NCI-H345 (cell line): ENCODE measurements at places on chromosomes 2 and 18.

DNA sequence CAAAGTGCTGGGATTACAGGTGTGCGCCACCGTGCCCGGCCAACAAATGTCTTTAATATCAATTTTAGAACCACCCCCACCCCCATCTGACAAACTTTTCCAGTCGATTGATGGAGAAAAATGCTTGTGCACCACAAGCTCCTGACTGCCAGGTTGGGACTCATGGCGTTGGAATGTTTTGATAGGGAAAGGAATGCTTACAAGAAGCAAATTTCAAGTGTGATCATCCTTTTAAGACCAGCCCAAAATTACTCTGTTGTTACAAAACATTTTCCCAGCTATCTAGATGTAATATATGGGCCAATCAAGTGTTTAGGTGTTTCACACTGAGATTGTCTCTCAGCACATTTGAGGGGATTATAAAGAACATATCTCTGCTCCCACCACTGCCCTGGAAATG lies 45.2 kb downstream of the UBXN4 start:
- no peak for DNase-seq

DNA sequence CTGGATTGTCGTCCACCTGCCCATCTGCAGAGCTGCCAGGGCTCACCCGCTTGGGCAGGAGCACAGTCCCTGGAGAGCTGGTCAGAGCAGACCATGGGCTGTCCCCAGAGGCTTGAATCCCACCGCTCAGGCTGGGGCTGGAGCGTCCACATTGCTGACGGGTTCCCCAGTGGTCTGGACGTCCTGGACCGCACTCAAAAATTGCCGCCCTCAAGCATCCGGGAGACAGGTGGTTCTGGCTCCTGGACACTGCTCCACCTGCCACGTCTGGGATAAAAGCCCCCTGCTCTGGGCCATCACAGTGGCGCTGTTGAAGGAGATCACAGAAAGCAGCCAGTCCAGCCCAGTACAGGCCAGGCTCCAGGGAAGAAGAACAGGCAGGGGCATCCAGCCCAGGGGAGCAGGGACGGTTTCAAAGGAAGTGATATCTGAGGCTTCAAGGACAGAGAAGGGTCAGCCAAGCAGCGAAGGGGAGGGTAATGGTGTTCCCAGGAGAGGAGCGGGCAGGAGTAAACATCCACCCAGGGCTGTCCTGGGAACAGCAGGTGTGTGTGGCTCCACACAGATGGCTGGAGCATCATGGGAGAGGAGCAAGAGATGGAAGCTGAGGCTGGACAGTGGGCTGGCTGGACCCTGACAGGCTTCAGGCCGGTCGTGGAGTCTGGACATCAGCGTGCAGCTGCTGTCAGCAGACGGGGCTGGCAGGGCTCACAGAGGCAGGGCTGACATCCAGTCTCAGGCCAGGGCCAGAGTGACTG lies 21.9 kb upstream of the ID2 start:
- no peak for DNase-seq

GRCh38 chr2:30394096-30394495 lies 53.0 kb upstream of the LCLAT1 start:
- DNase-seq = peak; percentile 48

- peak; percentile 26 for DNase-seq
These were observed 1.1 kb downstream of the TTL start for GRCh38 chr2:112483042-112483473.

DNA sequence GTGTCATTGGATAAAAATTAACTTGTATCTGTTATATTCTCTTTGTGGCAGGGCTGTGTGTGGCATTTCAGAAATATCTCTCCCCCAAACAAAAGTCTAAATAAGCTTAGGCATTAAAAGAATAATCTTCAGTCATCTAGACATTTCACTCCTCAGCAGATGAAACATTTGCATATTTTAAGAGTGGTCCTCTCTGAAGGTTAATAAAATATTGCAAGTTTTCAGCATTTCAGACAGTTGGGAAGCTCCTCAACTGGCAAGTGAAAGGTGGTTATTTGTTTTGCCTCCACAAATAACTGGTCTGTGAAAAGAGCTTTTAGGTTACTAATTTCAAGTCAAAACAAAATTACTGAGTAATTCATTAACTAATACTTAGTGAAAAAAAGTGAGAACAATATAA lies 462.6 kb downstream of the EPHA4 start:
- no peak for DNase-seq

DNA sequence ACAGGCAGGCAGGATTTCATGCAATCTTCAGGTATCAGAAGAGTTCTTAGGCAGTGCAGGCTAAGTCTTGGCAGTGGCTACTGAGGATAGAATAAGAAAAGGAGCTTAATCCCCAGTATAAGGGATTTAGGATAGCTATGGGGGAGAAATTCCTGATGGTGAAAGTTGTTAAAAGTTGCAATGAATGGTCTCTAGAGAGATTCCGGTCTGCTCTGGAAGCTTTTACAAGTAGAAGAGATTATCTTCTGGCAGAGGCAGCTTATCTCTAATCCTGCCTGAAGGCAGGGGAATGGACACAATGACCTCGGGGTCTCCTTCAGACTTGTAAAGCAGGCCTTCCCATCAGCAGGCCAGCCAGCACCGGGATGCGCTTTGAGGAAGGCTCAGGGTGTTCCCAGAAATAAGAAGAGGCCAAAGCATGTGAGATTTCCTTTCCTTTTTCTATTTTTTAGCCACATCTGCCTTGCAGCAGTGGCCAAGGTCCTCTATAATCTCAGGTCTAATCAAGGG lies 253.9 kb upstream of the KLHL29 start:
- DNase-seq = no peak

GRCh38 chr2:20333738-20334137 lies 16.9 kb downstream of the PUM2 start:
- no peak for DNase-seq

GRCh38 chr2:28447943-28448792 lies 47.7 kb upstream of the PLB1 start:
- no peak for DNase-seq

- DNase-seq = no peak
These were observed 1108.1 kb upstream of the LRRTM1 start for GRCh38 chr2:81412681-81413080.

DNA sequence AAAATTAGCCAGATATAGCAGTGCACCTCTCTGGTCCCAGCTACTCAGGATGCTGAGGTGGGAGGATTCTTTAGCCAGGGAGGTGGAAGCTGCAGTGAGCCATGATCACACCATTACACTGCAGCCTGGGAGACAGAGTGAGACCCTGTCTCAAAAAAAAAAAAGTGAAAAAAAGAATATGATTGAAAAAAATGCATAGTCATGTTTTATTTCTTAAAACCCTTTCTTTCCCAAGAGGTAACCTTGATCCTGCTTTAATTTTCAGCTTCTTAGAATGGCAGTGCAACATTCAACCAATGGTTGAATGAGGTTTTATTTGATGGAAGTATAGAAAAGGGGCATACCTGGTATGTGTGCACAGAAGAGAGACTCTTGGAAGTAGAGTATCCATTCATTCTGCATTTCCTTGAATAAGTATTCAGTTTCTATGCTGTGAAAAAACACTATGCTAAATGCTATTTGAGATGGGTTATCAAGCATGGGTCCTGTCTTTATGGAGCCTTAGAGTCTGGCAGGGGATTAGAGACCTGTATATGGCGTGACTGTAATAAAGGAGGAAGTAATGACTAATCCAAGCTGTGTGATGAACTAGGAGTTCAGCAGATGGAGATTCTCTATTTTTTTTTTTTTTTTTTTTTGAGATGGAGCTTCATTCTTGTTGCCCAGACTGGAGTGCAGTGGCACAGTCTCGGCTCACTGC lies 146.3 kb downstream of the WDSUB1 start:
- DNase-seq = no peak

DNA sequence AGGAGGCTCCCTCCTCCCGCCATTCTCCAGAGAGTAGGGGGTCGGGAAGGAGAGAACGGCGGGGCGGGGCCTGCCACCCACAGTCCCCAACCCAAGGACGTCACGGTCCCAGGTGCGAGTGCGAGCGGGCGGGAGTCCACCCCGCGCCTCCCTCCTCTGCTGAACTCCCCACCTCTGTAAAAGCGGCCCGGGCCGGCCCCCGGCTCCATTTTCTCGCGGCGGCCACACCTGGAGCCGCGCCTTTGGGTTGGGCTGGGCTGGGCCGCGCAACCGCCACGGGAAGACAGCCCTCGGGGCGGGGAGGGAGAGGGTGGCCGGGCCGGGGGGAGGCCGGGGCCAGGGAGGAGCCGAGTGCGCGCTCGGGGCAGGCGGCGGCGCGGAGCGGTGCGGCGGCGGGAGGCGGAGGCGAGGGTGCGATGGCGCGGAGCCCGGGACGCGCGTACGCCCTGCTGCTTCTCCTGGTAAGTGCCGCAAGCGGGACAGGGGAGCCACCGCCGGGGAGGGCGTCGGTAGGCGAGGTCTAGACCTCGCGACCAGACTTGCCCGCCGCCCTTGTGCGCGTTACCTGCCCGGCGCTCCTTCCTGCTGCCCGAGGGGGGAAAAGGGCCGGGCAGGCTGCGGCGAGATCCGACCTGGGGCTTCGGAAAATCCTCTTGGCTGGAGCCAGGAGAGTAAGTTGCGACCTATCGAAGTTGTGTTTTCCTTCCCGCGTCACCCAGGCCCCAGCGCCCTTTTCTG lies at the start of gene DSG2:
DSG2 (plus strand) TSS at position 342 of the 738 bp plus-strand sequence; CDS start at position 417, 75 bp downstream.
- DNase-seq = peak; percentile 63

DNA sequence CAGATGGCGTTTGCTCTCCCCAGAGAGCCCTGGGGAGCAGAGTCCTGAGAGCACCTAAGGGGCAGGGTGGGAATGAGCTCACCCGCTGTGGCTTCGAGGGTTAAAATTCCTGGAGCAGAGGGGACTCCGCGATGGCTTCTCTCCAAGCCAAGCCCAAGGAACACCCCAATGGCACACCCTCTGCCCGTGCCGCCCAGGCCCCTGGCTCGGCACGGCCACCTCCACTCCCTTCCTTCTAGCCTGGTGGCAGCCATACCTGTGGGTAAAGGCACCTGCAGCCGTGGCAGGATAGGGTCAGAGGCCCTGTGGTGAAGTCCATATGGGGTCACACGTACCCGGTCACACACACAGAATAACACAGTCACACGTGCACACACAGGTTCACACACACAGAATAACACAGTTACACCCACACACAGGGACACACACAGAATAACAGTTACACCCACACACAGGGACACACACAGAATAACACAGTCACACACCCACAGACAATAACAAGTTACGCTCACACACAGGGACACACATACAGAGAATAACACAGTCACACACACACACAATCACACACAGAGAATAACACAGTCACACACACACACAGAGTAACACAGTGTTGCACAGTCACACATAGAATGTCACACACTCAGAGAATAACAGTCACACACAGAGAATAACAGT lies 50.5 kb downstream of the RAMP1 start:
- no peak for DNase-seq

DNA sequence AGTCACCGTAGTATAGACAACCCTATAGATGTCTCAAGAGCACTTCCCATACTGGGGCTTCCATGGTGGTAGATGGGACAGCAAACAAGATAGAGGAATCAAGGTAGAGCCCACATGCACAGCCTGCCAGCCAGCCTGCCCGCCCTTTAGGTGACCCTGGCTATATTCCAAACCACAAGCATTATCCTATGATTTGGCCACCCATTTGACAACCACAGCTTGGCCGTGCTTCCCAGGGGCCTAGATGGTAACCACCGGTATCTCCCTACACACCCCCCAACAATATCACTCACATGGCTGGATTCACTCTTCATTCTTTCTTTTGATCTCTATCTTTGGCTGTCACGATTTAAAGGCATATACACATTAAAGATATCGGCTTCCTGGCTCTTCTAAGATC lies 85.3 kb downstream of the CDK15 start:
- DNase-seq = no peak

DNA sequence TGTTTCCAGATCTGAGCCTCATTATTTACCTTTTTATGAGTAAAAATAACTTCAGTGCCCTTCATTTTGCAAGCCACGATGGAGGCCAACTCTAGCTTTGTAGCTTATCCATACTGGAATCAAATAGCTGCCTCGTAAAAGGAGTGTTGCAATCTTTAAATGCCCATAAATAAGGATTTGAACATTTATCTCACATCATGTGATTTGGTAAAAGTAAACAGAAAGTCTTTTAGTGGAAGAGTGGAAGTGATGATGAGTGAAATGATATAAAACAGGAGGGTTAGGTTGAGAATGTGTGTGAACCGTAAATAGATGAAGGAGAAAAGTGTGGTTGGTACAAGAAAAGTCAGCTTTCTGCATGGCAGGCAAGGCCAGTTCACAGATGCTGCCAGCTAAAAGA lies 348.9 kb downstream of the OSR1 start:
- no peak for DNase-seq

DNA sequence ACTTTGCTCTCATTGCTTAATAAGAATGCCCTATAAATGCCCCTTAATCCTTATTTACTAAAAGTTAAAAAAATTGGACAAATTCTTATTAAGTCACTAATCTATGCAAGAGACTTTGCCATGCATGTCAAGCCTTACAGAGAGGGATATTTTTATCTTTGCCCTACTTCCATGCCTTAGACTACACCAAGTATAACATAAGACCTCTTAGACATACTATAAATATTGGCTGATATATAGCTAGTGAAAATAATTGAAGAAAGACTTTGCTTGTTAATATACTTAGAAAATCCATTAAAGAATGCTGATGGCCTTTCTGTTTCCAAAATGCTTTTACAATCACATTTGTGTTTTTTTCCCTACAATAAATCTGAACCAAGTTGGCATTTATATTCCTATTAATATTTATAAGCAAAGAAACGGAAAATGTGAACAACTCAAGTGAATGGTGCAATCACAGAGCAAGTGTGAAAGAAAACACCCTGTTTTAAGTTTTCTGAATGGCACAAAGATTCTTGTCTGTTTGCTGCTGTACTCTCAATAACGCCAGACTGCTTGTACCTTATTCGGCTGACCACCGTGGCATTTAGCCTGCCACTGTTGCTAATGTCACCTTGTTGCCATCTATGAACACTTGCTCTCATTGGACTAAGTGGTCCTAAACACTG lies 105.0 kb downstream of the MC4R start:
- no peak for DNase-seq

DNA sequence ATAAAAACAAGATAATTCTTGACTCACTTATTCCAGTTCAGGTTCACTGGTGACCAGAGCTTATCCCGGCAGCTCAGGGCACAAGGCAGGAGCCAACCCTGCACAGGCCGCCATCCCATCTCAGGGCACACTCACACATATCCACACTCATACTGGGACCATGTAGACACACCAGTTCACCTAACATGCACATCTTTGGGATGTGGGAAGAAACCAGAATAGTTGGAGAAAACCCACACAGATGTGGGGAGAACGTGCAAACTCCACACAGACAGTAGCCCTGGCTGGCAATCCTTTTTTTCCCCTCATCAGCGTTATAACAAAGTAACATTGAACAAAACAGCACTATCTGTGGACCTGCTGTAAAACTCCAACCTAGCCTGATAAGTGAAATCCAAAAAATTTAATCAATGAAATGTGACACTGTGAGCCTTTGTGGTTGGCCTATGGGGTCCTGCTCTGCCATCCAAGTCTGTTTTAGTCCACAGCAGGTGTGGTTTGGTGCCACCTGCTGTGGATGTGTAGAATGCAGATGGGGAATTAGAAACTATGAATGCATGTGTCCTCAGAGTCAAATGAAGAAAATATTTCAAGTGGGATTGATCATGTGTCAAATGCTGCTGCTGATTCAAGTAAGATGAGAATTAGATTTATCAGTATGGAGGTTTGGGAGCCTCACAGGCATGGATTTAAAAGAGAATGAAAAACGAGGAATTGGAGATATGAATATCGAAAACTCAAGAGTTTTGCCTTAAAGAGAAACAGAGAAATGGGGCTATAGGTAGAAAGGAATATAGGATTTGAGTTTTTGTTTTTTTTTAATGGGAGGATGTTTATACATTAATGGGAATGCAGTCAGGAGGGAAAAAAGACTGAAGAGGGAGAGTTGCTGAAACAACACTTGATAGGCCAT lies 47.0 kb downstream of the UGP2 start:
- DNase-seq = peak; percentile 56

GRCh38 chr2:239671916-239672849 lies 271.4 kb upstream of the HDAC4 start:
- no peak for DNase-seq

- DNase-seq = no peak
These were observed 161.8 kb downstream of the AGPS start for GRCh38 chr2:177554365-177554764.
